ENCODE measurements at places on chromosomes 3 and 15.

- DNase-seq: no peak
These were observed 230.6 kb upstream of the CTNNB1 start for GRCh38 chr3:40968666-40969065.

DNA sequence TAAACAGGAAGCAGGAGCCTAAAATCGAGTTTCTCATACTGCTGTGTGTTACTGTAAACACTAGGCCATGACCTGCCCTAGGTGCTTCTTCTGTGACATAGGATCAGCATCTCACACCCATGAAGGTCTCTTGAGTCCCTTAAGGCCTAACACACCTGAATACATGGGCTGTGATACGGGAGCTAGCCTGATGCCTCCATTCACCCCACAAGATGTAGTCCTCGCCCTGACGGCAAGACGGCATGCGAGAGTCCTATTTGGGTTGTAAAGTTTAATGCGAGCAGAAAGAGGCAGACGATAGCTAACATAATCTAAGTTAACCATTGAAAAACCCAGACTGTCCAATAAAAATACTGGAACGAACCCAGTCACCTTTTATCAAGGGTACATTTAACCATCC is 241.1 kb upstream of the ICE2 start:
- no peak for DNase-seq

GRCh38 chr3:149547954-149548668 is 73.6 kb downstream of the TM4SF4 start:
- DNase-seq: no peak

DNA sequence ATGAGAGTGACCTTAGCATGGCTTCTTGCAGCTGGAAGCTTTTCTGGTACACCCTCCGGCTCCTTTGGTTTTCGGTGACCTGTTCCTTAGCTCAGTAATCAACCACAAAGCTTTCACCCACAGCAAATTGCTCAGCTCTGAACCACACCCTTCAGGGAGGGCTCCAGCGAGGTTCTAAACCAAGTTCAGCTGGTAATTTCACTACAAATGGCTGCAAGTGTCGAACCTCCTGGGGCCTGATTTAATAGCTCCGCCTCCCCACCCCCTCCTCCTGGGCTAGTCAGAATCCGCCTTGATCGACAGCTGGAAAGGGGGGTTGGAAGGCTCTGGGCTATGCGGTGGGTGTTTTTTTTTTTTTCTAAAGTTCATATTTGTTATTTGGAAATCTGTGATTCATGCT is 150.9 kb upstream of the MCTP2 start:
- DNase-seq: no peak

DNA sequence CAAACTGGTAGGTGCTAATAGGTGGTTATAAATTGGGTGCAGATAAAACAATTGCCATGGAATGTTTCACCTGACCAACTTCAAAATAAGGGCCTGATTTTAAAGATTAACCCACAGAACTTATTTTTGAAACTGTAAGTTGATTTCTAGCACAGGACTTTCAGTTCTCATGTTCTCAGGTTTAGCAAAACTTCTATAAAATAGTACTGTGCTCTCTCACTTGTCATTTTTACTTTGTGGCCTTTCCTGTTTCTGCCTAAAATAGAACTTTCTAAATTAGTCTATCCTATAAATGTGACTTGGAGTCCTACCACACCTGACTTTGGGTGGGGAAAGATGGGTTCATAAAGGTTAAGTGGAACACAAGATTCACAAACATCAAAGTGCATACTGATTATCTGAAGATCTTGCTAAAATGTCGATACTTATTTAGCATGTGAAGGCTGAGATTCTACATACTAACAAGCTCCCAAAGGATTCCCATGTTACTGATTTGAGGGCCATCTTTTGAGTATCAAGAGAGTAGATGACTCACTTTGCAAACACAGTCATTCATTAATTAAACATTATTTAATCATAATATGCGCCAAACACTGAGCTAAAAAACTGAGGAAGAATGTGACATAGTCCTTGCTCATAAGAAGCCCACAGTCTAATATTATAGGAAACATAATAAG is 38.6 kb downstream of the BTLA start:
- DNase-seq: no peak

- DNase-seq: peak; percentile 5
These were observed 285.1 kb upstream of the MANF start for GRCh38 chr3:51099794-51100535.

DNA sequence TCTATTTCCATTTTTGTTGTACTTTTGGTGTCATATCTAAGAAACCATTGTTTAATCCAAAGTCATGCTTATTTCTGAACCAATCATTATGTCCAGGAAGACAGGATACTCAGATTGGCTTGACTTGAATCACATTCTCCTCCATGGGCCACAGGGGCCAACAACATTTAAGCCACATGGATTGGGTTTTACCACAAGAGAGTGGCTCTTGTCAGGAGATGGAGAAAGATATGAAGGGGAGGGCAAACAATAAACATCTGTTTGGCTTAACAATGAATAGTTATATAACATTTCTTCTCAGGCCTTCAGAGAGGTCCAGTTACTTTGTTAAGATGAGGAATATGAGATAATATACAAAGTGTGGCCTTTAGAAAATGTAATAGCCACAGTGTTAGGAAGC is 44.6 kb downstream of the GXYLT2 start:
- no peak for DNase-seq

- no peak for DNase-seq
These were observed 31.2 kb downstream of the MAGEF1 start for GRCh38 chr3:184680385-184681345.

- DNase-seq: no peak
These were observed 459.7 kb upstream of the EPHA6 start for GRCh38 chr3:96354742-96355141.

GRCh38 chr3:42229266-42229941 is 36.6 kb downstream of the CCK start:
- no peak for DNase-seq

DNA sequence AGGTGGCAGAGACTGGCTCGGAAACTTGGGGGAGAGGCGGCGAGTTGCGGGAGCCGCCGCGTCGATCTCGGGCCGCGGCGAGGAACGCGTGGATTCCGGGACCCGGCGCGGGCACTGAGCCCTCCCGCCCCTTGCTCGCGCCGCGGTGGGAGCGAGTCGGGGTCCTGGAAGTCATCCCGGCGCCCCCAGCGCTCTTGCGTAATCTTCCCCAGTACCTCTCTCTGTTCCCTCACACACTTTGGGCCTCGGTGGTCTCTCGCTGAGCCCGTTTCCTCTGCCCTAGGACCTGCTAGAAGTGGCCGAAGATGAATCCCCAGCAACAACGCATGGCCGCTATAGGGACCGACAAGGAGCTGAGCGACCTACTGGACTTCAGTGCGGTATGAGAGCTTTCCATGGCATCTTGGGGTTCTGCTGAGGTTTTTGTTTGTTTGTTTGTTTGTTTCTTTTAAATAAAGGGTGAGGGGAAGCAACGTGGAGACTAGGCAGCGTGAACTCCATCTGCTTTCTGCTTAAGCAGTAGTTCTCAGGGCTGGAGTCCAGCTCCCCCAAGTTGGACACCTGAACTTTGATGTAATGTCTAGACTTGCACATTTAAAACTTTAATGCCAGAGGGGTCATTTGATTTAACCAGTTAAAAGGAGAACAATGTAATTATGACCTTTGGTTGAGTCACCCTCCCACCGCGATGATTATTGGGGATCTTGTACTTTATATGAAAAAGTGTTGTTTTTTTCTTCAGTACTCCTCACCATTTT is 1.3 kb downstream of the TCF12 start:
- no peak for DNase-seq

DNA sequence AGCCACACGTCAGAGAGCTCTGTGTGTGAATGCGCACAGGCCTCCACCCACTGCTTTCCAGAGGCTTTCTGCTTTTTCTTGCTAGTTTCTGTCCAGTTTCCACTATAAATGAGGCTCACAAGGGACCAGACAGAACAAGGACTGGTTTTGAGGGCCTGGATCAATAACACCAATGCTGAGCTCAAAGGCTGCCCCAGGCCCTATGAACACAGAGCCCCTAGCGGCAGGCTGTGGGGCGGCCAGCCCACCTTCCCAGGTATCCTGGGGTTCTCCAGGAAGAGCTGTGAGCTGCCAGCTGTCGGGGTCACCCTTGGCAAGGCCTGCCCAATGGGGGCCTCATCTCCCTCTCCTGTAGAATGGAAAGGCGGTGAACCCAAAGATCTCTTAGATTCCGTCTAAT is 2.2 kb upstream of the ITIH3 start:
- no peak for DNase-seq

GRCh38 chr3:112623213-112623612 is 17.7 kb downstream of the CCDC80 start:
- DNase-seq: no peak
